ENCODE measurements at places on chromosomes 3 and 15.

DNA sequence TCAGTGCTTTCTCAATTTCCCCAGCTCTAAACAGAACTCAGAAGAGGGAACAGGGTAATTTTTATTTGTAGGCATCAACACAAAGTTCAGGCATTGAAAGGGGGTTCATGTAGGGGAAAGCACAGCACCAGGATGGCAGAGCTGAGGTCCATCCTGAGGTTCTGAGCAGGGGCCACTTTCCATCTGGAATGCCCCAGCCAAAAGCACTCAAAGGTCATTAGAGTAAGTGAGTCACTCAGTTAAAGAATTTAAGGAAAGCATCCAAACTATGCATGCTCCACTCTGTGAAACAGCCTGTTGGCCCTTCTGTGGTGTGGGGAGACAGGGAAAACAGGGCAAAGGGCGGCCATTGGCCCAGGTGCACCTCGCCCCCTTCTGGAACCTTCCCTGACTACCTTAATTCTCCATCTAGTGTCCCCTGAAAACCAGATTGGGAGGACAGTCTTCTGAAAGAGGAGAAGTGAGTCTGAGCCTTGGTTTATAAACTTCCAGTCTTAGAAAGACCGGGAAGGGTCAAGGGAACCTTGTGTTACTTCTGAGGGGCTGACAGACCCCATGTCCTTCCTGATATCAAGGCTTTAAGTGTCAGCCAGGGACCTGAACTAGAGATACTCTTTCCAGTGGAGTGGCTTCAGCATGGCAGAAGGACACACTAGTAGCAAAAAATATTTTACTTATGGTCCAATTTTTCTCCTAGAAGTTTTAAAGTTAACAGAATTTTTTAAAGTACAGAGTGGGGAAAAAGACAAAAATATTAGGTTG, 133.3 kb downstream of the MYLK start:
- no peak for DNase-seq

- no peak for DNase-seq
These were observed 190.7 kb upstream of the NDN start for GRCh38 chr15:23877502-23878412.

DNA sequence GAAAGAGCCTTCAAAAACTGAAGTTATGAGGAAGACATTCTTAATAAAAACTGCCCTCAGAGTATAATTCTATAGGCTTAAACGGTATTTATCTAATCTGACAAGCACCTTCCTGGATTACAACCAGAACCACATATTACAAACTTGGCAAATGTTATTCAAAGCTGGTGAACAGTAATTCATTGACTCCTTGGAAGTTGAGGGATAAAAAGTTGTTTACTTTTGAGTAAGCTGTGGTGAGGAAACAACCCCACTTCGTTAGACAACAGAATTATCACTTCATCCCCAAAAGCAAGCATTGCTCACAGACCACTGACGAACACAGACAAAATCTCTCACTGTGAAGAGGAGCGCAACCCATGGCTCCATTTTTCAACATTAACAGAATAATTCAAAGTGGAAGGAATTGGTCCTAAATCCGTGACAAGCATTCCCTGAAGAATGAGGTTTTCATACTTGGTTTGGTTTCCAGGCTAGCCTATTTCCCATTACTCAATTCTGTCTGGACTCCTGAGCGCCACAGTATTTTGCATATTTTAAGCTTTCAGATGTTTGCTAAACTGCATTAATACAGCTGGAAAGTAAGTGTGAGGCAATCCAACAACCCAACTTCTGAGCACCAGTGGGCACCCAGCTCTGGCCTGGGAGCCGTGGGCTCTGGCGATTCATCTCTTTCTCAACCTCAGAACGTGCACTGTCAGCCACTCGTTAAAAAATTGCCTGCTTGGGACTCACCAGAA, 32.7 kb downstream of the LRIG1 start:
- no peak for DNase-seq

DNA sequence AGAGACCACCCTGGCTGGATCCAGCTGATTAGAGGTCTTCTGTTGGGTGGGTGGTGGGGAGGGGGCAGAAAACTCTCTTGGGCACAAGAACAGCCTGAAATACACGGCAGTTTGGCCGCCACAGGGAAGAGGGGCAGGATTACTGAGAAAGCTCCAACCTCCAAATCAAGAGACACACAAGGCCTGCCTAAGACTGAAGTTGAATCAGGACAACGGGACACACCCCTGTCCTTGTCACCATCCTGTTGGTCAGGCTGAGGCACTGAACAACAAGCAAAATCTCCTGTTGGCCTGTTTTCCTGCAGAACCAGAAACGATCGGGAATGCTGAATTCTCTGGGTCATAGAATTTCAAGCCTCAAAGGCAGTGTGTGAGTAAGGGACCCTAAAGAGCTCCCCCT, 247.8 kb downstream of the FAM43A start:
- DNase-seq, result no peak

- no peak for DNase-seq
These were observed 254.4 kb downstream of the OPA1 start for GRCh38 chr3:193847402-193847801.

DNA sequence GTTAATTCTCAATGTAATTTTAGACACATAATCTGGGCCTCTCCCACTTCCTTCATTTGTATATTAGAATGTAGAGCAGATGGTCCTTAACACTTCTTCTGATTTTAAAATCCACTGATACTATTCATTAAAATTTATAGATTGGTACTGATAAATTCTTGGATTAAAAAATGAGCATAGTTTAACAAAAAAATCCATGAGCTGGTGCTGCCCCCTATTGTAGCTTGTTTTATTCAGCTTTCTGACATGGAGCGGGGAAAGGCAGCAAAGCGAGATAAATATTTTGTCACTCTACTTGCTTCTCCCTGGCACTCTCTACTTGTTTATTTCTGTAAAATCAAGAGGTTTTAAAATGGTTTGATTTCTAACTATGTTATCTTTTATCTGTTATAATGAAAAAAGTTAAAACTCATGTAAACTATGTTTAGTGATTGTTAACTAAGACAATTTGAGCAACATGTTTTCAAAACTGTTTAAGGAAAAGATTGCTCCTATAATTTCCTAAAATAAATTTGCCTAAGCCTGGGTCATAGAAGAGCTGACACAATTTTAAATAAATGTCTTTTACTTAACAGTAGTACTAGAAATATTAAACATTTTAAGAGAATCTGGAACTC, 26.5 kb upstream of the PLOD2 start:
- DNase-seq, result no peak

DNA sequence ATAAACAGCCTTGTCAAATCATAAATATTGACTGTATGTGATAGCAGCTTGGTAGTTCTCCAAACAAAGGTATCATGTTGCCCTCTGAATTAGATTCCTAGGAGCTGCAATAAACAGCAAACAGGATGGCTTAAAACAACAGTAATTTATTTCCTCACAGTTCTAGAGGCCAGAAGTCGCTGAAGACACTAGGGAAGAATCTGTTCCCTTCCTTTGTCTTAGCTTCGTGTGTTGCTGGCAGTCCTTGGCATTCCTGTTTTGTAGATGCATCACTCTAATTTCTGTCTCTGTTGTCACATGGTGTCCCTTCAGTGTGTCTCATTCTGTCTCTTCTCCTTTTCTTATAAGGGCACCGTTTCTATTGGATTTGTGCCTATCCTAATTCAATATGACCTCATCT, 679.3 kb downstream of the OTOL1 start:
- DNase-seq, result no peak

DNA sequence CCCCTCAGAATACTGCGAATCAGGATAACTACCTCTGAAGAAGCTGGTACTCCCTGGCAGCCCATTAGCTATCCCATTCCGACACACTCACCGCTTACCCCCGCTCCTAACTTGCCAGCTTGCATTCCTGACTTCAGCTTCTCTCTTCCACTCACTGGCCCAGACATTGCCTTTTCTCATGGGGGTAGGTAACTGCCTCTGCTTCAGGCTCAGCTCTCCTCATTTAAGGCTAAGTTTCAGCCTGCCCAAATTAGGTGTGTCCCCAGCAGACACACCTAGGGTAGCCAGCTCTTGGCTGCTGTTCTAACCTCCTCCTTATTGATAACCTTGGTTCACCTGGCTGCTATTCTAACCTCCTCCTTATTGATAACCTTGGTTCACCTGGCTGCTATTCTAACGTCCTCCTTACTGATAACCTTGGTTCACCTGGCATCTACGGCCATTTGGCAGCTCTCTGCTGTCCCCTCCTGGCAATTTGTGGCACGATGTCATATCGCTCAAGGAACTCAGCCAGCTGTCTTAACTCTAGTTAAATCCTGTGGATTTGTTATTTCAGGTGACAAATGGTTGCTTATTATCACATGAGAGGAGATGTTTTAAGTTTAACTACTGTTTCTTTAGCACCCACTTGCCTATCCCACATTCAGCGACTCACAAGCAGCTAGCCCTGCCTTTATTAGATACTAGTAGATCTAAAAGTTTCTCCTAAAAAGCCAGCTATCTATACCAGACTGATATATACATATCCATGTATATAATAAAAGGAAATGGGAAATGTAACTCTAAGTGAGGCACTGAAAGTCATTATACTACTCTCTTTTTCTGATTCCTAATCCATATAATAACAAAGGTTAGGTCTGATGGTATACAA, 106.5 kb upstream of the ACP3 start:
- DNase-seq, result no peak

GRCh38 chr15:52667597-52667996, 11.6 kb downstream of the ATOSA start:
- no peak for DNase-seq

DNA sequence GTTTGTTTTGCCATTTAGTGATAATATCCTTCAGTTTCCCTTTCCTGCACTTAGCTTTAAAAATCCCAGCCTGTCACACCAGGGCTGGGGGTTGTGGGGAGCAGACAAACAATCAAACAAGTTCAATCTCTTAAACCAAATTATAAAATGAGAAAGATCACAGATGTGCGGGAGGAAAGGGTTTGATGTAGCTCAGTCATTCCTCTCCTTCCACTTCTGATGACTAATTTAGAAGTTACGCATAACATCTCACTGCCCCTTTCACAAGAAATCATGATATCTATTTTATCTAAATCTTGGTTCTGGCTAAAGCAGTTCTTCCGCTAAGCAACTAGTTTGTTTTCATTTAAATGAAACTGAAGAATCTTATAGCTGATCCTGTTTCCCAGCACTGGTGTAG, 34.1 kb upstream of the ATG7 start:
- no peak for DNase-seq

- DNase-seq, result no peak
These were observed 555 bp downstream of the TM2D3 start for GRCh38 chr15:101651554-101652097.

DNA sequence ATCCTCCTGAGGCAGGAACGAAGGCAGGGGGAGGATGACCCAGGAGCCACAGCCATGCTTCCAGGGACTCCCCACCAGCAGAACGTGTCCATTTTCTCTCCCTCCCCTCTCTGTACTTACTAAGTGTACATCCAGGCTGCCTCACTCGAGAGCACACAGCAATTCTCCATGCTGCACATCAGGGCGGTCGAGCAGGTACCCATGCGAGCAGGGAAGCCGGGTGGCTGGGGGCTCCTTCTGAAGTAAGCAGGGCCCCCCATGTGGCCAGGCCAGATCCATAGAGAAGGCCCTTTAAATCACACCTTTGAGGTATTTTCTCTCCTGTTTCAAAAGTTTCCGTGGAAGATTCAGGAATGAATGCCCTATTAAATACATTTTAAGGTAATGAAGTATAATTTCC, 41.2 kb upstream of the SLC6A11 start:
- no peak for DNase-seq

DNA sequence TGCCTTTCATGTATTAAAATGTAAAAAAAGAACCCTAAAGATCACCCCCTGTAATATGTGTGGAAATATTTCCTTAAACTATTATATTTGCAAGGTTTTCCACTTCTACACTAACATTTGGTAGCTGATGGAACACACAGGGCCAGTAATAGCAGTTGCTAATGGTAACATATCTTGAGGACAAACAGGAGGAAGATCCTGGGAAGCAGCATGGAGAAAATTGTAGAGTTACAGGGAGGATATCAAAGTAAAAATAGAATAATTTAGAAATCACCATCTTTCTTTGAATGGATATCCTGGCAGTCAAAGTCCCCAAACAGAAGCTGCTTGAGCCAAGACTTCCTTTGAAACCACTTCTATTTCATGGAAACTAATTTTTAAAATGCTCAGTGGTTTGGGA, 29.5 kb upstream of the OSTN start:
- no peak for DNase-seq
